ENCODE measurements at places on chromosomes 6 and 20.
A peak's percentile ranks its signal among the peaks of the same experiment; 100 is the strongest.

GRCh38 chr6:151027936-151028838 is 162.7 kb downstream of the MTHFD1L start:
- DNase-seq, result no peak

DNA sequence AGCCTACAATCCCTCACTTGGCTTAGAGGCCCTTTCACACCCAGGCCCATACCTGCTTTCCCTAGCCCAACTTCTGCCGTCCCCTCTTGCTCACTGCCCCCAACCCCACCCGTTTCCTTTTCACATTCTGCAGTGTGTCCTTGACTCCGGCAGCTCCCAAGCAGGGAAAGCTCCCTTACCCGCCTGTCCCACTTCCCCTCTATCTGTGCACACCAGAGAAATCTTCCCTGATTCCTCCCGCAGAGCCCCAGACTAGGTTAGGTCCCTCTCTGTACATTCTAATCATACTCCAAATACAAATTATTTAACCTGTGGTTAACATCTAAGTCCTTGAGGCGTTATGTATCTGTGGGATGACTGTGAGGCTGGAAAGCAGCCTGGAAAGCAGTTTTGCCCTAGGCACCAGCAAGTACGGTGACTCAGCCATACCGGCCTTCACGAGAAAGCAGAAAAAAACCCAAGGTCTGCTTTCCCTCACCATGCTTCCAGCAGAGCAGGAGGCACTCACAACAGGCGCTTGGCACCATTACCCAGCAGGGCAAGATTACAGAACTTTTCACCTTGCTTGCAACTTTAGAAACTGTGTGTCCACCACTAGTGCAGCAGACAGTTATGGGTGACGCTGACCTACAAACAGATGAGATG is 22.3 kb downstream of the ELOVL5 start:
- peak; percentile 99 for DNase-seq

DNA sequence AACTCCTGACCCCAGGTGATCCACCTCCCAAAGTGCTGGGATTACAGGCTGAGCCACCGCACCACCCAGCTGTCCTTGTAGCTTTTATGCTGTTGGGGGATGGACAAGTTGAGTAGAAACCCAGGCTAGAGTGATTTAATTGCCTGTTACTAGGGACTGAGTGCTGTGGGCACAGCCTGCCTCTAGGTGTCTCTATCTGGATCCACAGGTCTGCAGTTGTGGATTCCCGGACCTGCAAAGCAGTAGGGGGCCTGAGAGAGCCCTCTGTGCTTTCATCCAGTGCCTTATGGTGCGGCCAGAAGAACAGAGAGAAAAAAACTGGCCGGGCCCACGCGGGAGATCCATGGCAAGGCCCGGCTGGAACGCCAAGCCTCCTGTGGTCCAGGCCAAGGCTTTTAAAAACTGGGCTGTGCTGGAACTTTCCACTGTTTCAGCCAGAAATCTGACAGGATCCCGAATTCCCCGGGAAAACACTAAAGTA is 5.2 kb downstream of the SIRPA start:
- DNase-seq, result peak; percentile 85

- peak; percentile 83 for DNase-seq
Measured at GRCh38 chr20:35619196-35620095, 3.8 kb downstream of the SPAG4 start.

GRCh38 chr6:36160147-36160760 is 29.9 kb downstream of the MAPK13 start:
- DNase-seq, result peak; percentile 68
